ENCODE measurements at places on chromosomes 2 and 18.

- DNase-seq: no peak
Measured at GRCh38 chr2:99942561-99943347, 199.6 kb downstream of the AFF3 start.

- DNase-seq: no peak
Measured at GRCh38 chr2:109279243-109279860, 150.3 kb downstream of the SH3RF3 start.

DNA sequence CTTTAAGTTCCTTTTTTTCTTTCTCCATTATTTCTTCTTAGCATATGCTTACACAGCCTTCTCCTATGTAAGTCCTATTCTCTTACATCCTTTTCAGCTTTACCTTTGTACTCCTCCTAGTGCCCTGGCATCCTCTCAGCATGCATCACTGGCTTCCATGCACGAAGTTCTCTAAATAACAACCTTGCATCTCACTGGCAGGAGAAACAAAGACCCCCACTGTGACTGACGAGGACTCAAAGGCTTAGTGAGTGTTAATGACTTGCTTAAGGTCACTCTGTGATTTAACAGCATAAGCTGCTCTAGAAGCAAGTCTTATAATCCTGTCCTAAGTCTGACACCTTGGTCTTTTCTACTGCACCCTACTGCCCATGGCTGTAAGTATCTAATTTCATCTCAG, 1236.0 kb upstream of the CELF4 start:
- no peak for DNase-seq

GRCh38 chr2:85674417-85674816, 6.4 kb upstream of the SFTPB start:
- DNase-seq: no peak

DNA sequence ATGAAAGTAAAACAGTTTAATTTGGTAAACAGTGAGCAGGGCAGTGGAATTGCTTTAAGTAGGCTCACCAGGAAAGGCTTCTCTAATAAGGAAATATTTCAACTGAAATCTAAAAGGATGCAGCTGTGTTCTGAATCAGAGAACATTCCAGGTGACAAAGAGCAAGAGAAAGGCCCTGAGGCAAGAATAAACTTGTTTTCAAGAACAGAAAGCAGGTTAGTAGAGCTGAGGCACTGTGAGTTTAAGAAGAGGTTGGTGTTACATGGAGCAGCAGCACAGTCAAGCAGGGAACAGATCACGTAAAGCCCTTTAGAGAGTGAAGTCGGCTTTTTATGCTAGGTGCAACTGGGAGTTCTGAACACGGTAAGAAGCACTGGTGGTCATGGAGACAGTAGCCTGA, 57.0 kb upstream of the SCN1A start:
- DNase-seq: no peak

DNA sequence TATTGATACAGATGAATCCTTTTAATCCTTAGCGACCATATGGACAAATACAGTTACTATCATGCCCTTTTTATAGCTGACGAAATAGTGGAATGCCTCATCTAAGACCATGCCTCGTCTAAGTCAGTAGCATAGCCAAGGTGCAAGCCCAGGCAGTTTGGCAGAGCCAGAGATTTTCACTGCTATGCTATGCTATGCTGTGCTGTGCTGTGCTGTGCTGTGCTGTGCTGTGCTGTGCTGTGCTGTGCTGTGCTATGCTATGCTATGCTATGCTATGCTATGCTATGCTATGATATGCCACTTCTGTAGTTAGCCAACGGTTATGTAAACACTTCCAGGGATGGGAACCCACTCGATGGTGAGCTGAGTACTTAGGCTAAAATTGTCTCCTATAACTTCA, 91.6 kb upstream of the MAP4K3 start:
- no peak for DNase-seq

Measured in stimulated activated CD4-positive, alpha-beta T cell treated with anti-CD3 and anti-CD28 coated beads, Interleukin-4, amount 100 ng/mL, for 1 hour (primary cell).